ENCODE measurements at places on chromosomes 2 and 18.

DNA sequence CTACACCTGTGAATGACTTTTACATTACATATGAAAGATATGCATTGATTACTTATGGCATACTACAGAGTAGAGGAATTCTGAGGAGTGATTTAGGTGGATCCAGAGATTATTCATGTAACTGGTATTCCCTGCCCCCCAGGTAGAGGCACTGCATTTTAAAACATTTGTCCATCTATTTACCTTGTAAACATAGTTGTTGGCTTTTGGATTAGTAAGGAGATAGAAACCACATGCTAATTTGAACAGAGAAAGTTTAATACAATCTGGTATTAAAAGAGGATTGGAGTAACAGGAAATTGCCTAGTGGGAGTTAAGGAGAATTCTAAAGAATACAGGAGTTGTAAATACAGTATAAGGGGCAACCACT is 15.9 kb downstream of the GALNT3 start:
- DNase-seq = no peak

DNA sequence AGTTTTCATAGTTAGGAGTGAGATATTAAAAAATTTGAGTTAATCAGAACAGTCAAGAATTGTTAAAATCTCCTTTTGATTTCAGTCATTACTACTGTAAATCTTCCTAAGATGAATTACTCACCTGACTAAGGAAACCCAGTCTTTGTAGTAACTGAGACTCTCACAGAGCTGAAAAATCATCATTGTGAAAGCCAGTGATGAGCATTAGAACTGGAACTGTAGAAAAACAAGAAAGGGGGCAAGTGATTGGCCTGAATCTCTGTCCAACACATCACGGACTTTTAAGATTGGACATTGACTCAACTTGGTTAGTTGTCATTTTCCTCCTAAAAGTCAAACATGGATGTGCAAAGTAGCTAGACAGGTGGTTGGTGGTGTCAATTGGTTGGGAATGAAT is 21.9 kb downstream of the SETBP1 start:
- no peak for DNase-seq

DNA sequence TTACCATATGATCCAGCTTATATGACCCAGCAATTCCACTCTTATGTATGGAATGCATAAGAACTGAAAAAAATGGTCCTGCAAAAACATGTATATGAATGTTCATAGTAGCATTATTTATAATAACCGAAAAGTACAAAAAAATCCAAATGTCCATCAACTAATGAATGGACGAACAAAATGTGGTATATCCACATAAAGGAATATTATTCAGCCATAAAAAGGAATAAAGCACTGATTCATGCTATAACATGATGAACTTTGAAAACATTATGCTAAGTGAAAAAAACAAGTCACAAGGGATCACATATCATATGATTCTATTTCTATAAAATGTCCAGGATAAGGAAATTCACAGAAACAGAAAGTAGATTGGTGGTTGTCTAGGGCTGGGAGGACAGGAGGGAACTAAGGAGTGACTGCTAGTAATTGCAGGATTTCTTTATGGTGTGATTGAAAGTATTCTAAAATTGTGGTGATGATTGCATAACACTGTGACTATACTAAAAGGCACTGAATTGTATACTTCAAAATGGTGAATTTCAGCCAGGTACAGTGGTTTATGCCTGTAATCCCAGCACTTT is 10.0 kb upstream of the DIS3L2 start:
- no peak for DNase-seq

- DNase-seq = no peak
Measured at GRCh38 chr18:29147944-29148343, 971.0 kb upstream of the CDH2 start.

- no peak for DNase-seq
Measured at GRCh38 chr2:17190527-17190926, 327.7 kb downstream of the RAD51AP2 start.

DNA sequence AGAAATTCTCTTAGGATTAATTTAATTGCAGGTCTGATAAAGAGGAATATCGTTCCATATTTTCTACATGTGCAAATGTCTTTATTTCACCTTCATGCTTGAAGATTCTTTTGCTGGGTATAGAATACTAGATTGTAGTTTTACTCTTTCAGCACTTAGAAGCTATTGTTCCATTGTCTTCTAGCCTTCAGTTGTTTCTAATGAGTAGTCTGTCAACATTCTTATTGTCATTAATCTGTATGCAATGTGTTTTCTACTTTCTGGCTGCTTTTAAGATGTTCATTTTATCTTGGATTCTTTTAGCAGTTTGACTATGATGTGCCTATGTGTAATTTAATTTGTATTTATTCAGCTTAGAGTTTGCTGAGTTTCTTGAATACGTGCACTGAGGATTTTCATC is 64.3 kb upstream of the ZNF385B start:
- DNase-seq = no peak

GRCh38 chr2:150167711-150168110 is 319.8 kb downstream of the RND3 start:
- DNase-seq = no peak

DNA sequence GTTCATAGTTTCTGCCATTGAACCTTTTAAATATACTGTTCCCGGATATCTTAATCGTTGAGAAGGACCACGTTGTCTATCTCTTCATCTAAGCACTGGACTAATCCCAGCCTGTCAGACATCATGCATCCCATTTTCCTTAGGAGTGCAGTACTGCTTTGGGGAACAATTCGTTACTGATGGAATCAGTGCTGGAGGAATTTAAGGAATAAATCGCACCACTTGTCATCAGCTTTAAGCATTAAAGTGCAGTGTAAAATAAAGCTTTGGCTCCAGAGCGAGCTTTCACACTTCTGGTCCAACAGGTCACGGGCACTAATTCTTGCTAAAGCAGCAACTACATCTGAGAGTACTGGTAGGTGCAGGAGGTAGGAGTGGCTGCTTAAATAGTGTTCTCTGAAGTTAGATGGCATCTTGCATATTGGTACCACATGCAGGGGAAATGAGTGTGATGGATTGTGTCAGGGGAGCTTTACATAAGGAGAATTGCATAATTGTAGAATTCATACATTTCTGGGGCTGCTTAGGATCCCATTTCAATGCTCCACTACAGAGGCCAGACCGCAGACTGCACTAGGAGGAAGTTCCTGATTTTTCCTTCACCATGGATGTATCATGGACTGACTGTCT is 105.7 kb upstream of the RASGRP3 start:
- DNase-seq = no peak

DNA sequence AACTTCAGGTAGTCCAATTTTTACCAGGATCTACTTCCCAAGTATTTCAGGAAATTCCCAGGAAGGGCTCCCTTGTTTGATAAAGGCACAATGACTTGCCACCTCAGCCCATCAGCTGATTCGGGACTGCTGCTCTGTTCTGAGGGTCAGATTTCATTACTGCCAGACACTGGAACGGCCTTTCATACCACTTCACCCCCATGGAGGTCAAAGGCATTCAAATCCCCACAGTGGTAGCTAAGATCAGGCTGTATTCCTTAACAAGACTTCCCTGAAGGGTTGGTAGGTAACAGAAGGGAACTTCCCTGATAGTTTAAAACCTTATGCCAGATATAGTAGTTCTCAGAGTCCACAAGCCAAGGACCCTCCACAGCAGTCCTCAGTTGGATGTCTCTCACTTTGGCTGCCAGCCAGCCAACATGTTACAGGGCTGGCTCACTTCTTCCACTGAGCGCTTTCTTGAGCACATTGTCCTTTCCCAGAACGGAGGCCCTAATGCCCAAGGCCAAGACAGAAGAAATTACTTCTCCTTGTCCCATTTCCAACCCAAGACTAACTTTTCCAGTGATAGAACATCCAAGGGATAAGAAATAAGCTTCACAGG is 40.0 kb upstream of the GLS start:
- no peak for DNase-seq

DNA sequence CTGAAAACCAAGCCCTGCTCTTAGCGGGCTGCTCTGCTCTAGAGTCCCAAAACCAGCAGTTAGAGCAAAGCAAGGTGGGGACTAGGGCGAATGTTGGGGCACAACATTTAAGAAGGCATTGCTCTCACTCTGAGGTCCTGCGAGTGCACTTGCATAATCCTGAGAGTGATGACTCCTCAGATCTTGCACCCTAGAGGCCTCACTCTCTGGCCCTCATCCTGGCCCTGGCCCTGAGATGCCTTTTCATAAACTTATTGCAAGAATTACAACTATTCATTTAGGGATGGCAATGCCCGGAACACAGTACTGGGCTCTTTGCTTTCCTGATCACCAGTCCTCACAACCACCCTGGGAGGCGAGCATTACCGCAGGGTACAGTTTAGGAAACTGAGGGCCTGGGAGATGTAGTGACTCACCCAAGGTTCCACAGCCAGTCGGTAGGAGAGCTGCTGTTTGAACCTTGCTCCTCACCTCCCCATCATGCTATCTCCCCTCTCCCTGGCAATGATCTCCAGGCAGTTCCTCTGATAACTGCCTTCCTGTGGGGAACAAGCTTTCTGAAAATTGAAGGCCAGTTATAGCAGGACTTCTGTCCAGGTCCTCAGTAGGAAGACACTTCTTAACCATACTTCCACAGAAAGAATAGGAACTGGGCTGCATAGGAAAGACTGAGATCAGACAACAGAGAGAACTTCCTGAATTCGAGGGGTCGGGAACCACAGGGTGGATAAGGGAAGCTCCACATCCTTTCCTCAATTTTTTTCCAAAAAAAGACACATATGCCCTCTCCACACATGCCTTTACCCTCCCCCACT is 91.3 kb downstream of the TNS1 start:
- DNase-seq = no peak

DNA sequence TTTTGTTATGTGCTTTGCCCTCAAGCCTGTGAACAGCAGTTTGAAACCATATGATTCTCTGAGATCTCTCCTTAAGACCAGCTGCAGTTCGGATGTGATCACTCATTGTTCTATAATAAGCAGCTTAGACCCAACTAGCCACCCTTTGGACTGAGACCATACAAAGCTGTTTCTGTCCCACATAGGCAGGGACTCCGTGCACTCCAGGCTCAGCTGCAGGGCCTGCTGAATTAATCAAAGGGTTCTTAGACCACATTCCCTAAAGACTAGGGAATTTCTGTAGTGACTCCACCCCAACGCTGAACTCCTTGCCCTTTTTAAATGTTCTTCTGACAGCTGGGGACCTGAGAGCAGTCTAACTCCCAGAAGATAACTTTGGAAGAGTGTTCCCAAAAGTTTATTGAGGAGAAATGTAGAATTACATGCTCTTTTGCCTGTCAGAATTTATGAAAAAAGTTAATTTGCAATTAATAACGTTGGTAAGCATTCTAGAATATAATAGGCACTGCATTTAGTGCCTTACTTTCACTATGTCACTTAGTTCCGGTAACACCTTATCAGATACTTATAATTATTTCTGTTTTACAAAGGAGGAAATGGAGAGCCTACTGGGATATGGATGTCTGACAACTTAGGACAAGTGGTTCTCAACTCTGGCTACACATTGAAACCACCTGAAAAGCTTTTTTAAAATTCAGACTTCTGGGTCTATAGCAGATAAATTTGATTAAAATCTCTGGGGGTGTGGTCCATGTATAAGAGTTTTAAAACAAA is 42.3 kb downstream of the GULP1 start:
- DNase-seq = no peak

GRCh38 chr2:19807866-19808265 is 93.9 kb downstream of the TTC32 start:
- DNase-seq = no peak

- DNase-seq = no peak
Measured at GRCh38 chr2:6831229-6831628, 34.5 kb downstream of the CMPK2 start.

DNA sequence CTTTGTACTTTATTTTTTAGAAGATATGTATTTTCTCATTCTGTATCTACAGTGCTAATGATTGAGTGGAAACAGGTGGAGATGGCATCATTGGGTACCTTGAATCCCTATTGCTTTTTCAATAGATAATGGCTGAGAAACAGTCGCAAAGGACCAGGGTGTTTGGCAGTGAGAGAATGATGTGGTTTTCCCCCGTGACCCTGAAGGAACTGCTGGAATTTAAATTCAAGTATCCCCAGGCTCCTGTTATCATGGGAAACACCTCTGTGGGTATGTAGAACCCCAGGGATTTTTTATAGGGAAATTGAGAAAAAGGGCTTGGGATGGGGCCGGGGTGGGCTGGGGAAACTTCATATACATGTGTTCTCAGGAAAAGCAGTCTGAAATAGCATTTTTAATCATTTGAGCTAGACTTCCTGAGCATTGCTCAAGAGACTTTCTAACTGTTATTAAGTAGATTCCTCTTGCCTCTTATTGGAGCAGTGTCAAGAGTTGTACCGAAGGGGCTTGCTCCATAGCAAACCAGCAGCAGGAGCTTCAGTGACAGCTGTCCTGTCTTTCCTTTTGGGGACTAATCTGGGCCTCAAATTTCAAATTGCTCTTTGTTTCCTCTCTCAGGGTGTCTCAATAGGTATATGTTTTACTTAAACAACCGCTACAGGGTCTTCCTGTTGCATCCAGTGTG is 18.9 kb downstream of the AOX1 start:
- DNase-seq = no peak

GRCh38 chr18:40250236-40250635 is 1704.8 kb upstream of the PIK3C3 start:
- no peak for DNase-seq

DNA sequence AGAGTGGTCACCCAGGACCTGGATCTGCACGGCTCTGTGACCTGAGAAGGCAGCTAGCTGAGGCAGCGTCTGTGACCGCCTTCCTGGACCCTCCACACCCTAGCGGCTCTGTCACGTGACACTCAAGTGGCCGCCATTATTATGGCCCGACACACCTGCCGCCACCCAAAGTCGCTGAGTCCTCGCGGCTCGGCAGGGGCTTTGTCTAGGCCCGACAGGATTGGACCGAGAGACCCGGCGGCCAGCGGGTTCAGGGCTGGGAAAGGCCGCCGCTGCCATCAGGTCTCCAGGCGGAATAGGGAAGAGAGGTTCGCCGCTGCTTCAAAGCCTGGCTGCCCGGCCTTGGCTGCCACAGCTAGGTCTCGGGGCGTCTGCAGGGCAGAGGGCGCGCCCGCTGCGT is 1162.5 kb upstream of the LRRTM1 start:
- no peak for DNase-seq

GRCh38 chr18:74284980-74285355 is 6.8 kb downstream of the CYB5A start:
- DNase-seq = no peak

DNA sequence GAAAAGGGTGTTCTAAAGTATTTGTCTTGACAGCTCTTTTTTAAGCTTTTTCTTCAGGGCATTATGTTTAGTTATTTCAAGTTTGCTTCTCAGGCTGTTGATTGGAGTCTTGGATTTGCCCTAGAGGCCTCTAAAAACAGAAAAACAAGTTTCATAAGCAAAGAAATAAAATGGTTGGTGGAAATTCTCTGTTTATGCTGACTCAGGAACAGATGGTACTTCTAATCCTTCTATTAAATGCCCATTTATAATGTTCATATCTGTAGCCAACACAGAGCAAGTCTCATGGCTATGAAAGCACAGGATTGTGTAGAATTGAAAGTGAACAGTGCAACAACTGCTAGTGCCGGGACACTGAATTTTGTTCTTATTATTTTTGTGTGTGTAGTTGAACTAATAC is 60.4 kb downstream of the KCNJ3 start:
- no peak for DNase-seq

Data from NCI-H1417 treated with DMSO at 0.1 percent for 48 hours (cell line).